Myometrial cell (primary cell): ENCODE measurements at places on chromosomes 12 and 14. TPM values are rescaled to one million over a fixed set of nuclear protein-coding genes. Genes with fewer than 3 reads are reported as not detected.

C14orf39 gene
- total RNA-seq: under 0.01 TPM in 1 of 2 replicates, not detected in the other

PRH2 gene
- total RNA-seq: not detected in 2 replicates

TSHR gene
- not detected in 2 replicates for total RNA-seq

CMAS gene
- total RNA-seq: 39.3 and 52.8 TPM in 2 replicates

FAM90A1 gene
- total RNA-seq: under 0.01 and 0.18 TPM in 2 replicates

CLEC7A gene
- total RNA-seq: not detected in 2 replicates

NGB gene
- total RNA-seq: not detected in 2 replicates

CD163L1 gene
- total RNA-seq: 0.18 and 0.29 TPM in 2 replicates

MANSC1 gene
- 1.4 and 3.5 TPM in 2 replicates for total RNA-seq

GIT2 gene
- total RNA-seq: 16.7 and 26.9 TPM in 2 replicates

SCNN1A gene
- total RNA-seq: under 0.01 and 0.29 TPM in 2 replicates

CCDC175 gene
- total RNA-seq: not detected in 2 replicates

RFX4 gene
- total RNA-seq: not detected in 2 replicates

TAS2R19 gene
- not detected in 2 replicates for total RNA-seq

ETFBKMT gene
- 1.4 and 2.6 TPM in 2 replicates for total RNA-seq

SYCP3 gene
- total RNA-seq: 0.18 TPM in 1 of 2 replicates, not detected in the other
